ENCODE measurements at places on chromosomes 2 and 18.

- DNase-seq, result no peak
These were observed 24.6 kb downstream of the ITGB6 start for GRCh38 chr2:160175169-160176134.

DNA sequence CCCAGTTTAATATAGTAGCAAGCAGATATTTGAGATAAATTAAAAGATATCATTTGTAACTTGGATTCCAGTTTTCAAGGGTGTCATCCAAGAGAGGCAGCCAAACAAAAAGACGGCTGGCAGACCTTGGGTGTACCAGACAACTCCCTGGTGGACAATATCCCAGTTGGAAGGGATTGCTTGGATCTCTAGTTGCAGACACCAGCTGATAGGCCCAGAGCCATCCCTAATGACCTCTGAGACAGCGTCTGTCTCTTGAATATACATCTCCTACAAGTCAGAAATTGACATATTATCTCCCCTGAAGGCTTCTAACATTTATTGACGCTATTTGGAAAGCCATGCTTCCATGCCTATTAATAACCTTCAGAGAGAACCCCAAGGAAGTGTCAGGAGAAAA, 67.7 kb downstream of the ACVR1 start:
- DNase-seq, result no peak

- DNase-seq, result no peak
These were observed 152.8 kb upstream of the RIOK3 start for GRCh38 chr18:23300231-23300805.

DNA sequence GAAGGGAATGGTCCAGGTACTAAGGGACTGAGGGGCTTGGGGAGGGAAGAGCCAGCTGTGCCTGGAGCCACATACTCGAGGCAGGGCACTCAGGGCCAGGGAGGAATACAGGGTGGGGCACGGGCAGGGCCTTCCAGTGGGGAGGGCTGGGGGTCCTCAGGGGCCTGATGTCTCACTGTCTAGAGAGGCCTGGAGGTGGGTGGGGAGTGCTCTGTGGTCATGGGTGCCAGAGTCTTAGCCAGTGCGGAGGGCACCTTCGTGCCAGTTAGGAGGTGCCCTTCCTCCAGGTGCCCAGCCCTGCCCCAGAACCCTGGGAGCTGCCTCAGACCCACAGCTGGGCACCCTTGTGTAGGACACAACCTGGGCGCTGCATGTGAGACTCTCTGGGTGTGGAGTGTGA, 81.2 kb downstream of the SMAD7 start:
- no peak for DNase-seq

DNA sequence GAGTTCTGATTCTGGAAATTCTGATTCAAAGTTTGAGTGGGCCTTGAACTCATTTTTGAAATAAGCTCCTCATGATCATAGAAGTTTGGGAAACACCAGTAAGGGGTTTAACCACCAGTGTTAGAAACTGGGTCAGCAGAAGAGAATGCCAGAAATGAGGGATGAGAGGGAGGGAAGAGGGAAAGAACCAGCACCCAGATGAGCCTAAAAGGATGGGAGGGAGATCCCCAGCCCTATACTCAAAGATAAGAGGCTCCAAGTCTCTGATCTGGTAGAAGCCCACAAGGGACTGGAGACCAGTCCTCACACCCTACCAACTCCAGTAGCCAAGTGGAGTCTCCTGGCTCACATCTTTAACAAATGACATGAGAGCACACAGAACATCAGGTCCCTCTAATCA, 305.0 kb upstream of the NRP2 start:
- DNase-seq, result no peak

GRCh38 chr2:99101697-99102096, 39.8 kb upstream of the C2orf15 start:
- no peak for DNase-seq

DNA sequence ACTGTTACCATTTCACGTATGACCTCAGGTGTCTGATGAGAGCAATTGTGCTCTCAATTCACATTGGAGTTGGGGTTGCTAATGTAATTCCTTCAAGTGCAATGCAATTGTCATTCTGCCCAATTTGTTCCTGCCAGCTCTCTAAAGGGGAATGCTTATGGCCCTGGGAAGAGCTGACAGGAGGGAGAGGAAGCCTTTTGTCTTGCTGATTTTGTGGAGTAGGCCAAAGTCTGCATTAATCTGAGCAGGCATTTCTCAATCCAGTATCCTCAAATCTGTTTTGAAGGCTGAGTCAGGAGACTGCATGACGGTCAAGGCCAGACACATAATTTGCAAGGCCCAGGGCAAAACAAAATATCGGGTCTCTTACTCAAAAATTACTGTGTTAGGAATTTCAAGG, 326.4 kb upstream of the SPHKAP start:
- no peak for DNase-seq

GRCh38 chr18:49802623-49803022, 10.7 kb downstream of the ACAA2 start:
- no peak for DNase-seq

GRCh38 chr2:67641312-67642045, 244.3 kb downstream of the ETAA1 start:
- DNase-seq, result no peak

DNA sequence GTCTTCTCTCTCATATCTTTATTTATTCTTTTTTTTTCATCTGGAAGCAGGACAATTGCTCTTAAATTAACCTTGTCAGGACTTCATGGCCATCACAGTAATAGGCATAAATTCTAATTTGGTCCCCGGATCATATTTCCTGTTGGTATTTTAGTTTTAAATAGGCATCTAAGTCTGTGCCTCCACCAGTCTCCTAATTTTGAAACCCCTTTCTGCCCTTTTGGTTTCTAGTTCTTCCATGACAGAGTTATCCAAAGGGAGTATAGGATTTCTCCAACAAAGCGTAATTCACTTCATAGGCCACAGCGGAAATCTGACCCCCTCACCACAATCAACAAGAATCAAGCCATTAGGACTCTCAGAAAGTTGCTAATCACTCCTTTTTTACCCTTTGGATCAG, 3.8 kb downstream of the EPHA4 start:
- DNase-seq, result no peak

DNA sequence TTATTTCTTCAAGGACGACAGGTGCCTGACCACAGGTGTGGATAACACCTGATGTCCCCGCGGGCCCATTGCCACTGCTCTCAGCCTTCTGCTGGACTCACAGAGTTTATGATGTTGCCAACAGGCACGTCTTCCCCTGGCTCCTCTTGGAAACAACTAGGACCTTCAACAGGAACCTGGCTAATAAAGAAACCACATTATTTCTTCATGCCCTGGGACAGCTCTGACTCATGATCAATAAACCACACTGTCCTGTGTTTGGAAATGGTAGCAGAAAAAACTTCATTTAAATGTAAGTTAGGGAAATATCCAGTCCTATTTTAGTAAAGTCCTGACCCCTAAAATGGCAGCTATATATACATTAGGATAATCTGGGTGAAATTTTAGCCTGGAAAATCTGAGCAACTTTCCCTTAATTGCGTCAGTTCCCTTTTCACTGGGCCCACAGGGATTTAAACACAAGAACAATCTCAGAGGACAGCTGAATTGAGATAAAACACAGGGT, 158.9 kb downstream of the VAPA start:
- DNase-seq, result no peak

GRCh38 chr2:101808006-101808562, 110.6 kb downstream of the MAP4K4 start:
- DNase-seq, result no peak

- no peak for DNase-seq
These were observed 101.1 kb upstream of the FZD7 start for GRCh38 chr2:201932511-201932910.

DNA sequence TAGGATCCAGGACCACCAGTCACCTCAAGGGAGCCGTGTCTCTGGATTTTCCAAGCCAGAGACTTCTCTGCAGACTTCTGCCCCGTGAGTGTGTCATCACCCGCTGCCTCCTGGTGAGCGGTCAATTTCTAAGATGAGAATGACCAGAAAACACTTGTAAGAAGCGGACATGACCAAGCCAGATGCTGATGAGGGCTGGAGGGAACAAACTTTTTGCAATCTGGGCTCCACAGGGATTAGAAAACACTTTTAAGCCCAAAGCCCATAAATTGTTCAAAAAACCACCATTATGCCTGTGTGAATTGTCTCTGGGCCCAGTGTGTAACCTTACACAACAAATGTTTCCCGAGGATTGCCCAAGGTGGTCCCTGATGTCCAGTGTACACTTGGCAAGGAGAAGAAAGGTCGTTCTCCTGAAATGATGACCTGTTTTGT, 5.3 kb upstream of the NPPC start:
- DNase-seq, result no peak
